ENCODE measurements at places on chromosomes 13 and 19.
A peak's percentile ranks its signal among the peaks of the same experiment; 100 is the strongest.

DNA sequence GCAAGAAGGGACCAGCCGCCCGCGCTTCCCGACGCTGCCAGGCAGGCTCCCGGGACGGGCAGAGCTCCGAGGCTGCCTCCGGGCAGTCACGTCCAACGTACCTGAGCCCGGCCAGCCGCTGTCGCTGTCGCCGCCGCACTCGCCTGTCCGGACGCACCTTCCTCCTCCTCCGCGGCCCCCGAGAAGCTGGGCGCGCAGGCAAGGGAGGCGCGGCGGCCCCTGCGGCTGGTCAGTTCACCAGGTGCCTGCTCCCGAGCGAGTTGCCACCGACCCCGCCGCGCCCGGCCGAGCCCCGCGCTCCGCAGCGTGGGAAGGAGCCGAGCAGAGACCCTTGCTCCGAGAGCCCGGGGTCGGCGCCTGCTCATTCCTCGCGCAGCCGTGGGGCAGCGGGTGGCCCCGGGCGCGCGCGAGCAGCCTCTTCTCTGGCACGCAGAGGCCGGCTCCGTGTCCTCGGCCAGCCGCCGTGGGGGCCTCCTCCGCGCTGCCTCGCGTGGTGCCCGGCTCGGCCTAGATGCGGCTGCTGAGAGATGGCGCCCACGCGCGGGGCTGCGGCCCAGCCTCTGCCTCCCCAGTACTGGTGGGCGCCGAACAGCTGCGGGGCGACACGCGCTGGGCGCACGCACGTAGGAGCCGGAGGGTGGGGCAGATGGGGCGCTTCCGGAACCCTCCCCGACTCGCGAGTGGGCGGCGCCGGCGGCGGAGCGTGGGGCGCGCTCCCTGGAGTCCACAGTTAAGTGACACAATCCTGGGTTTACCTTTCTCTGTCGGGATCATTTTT is 419.4 kb downstream of the UQCRFS1 start:
- DNase-seq = peak; percentile 68

DNA sequence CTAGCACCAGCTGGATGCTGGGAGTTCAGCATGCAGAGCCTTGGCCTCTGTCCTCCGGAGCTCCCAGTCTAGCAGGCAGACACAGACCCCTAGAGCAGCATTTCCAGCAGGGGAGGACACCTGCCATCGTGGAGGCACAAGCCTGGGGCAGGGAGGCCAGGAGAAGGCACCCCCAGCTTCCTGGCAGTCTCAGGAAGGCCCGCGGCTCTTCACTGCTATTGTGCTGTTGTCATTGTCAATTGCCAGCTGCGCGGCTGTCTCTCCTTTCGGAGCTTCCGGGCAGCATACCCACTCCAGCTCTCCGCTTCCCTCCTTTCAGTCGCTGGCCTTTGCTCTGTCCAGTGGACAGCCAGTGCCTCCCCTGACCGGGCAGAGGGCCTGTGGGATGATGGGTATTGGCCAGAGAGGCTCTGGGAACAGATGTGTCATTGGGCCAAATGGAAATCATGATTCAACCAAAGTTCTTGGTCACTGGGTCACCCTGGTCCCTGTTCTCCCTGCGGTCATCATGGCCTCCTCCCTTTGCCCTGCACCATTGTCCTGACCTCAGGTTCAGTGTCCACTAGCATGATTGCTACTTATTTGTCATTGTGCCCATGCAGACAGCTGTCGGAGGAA is 93.0 kb downstream of the SLC7A1 start:
- DNase-seq = no peak

DNA sequence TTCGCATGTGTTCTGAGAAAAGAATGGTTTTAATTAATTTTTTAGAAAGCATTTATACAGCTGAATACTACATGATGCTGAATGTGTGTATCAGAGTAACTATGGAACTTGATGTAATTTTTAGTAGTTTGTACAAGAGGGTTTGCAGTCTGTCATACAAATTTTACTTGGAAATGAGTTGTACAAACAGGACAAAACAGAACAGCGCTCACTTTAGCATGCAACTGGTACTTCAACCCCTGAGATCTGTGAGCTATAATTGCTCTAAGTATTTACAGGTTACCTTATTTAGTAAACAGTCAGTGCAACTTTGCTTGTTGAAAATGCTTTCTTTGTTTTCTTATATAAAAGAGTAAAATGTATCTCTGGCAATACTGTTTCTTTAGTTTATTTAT is 706 bp downstream of the TNFRSF19 start:
- no peak for DNase-seq

GRCh38 chr13:21324803-21325202 is 134.3 kb downstream of the ZDHHC20 start:
- DNase-seq = no peak

DNA sequence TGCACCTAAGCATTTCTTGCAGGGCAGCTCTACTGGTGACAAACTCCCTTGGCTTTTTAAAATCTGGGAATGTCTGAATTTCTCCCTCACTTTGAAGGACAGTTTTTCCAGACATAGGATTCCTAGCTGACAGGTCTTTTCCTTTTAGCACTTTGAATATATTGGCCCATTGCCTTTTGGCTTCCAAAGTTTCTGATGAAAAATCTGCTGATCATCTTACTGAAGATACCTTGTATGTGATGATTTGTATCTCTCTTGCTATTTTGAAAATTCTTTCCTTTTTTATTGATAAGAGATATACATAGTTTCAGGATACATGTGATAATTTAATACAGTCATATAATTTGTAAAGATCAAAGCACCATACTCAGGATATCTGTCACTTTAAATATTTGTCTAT is 211.1 kb downstream of the ZIC5 start:
- peak; percentile 41 for DNase-seq
